ENCODE measurements at places on chromosomes 12 and 14.

DNA sequence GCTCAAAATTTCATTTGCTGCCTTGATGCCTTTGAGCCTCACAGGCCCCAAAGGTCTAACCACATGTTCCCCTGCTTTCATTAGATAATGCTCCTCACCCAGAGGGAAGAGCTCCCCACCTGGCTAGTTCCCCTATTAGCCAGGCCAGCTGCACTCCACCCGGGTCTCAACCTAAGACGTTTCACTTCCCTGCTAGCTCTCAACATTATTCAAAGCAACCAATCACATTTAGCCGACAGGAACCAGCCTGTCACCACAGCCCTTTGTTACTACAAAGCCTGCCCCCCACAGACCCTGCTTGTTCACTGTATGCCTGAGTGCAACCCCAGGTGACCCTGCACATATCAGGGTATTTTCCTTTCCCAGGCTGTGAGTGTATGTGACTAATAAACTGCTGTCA, 78.6 kb downstream of the SLC15A5 start:
- DNase-seq = peak; percentile 14

DNA sequence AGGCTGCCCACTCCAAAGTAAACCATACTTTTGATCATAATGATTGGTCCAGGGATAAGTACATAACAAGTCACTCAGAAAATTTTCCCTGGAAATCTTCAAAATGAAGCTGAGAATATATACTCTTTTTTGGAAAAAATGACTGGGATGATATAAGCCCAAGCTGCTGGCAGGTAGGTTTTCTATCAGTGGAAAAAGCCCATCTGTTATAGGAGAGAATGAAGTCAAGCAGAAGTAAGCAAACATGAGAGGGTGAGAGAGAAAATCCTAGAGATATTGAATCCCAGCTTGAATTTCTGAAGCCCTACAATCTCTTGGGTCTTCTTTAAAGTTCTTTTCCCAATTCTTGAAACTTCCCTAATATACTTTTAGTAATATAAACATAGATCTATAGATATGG, 37.3 kb upstream of the ZDHHC17 start:
- no peak for DNase-seq

GRCh38 chr12:55978393-55978792, 4.5 kb downstream of the RAB5B start:
- no peak for DNase-seq

DNA sequence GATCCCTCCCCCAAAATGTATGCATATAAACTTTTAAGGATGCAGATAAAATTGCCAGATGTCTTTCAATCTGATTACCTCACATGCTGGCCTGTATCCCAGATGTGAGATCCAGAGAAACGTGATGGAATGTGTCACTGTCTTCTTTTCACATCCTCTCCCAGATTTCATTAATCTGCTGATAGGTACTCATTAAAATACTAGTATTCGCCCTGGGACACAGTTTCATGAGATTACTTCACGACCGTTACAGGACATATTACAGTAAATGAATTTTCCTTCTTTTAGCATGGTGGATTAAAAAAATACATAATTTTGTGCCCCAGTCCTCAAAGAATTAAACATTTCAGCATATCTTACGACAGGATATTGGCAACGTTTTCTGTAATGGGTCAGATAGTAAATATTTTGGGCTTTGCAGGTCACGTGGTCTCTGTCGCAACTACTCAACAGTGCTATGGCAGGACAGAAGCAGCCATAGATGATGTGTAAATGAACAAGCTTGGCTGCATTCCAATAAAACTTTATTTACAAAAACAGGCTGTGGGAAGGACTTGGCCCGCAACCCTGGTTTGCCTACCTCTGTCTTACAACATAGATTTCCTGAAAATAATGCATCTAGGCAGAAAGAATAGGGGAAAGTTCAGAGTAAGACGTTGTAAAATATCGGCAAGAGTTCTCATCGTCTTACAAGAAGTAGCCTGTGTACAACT, 156.0 kb upstream of the DIO3 start:
- DNase-seq = no peak

GRCh38 chr12:114186241-114187002, 219.5 kb downstream of the TBX5 start:
- DNase-seq = peak; percentile 82

DNA sequence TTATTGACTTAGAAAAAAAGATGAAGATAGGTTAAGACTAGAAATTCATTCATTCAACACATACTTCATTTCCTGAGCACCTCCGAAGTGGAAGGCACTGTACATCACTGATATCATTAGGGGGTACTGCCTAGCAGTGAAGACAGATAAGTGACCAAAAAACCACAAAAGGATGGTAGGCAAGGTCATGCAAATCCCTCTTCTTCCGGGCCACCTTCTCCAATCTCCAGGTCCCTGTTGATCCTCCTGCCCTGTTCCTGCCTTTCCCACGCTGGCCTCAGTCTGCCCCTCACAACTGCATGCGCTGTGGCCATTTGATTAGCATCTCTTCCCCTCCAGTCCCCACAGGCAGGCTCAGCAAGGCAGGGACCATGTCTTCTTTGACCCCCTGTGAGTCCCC, 60.8 kb downstream of the SETD3 start:
- no peak for DNase-seq

GRCh38 chr12:8033153-8034044, 883 bp downstream of the FOXJ2 start:
- peak; percentile 21 for DNase-seq

GRCh38 chr12:106774808-106775524, 484 bp downstream of the RIC8B start:
- DNase-seq = no peak

DNA sequence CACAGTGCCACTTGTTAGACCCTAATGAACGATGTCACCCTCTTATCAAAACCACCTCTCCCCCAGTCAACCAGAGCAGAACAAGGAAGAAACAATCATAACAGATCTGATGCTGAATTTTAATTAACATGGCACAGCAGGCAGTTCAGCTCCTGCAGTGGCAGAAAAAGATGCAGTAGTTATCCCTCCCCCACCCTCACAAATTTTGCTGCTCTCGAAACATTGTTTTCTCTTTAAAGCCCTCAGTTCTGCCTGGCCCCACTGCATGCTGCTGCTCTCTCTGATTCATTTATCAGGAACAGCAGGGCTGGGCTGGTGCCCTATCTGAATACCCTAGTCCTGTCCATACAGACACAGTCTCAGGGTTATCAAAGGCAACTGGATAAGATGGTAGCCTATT, 12.2 kb downstream of the CCDC175 start:
- no peak for DNase-seq

DNA sequence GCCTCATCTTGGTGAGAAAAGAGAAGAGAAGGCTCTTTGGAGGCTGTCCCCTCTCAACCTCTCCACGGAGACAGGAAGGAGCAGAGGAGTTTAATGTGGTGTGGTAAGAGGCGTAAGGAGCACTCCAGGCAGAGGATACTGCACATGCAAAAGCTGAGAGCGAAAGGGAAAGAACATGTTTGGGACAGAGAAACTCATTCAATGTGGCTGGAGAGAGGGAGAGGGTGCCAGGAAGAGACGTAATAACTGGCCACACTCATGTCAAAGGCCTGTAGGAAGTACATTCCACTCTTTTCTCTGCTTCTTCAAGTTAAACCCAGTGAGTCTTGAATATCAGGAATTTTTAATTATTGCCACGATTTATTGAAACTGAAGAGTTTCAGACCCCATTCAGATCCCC, 12.0 kb downstream of the VDR start:
- DNase-seq = no peak

DNA sequence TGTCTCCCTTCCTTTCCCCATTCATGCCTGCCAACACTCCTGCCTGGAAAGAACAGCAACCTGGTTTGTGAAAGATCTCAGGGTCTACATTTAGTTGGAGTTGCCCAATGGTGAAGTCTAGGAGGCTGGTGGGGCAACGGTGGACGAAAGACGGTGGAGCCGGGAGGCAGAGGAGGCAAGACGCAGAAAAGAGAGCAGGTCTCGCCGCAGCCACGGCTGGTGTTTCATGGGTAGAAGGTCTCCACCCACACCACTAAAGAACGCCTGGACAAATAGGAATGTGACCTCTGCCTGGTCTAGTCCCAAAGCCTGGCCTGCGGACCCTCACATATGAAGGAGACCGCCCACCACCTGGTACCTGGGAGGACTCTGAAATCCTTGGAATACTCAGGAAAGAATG, 185.6 kb downstream of the ALG10 start:
- DNase-seq = no peak

DNA sequence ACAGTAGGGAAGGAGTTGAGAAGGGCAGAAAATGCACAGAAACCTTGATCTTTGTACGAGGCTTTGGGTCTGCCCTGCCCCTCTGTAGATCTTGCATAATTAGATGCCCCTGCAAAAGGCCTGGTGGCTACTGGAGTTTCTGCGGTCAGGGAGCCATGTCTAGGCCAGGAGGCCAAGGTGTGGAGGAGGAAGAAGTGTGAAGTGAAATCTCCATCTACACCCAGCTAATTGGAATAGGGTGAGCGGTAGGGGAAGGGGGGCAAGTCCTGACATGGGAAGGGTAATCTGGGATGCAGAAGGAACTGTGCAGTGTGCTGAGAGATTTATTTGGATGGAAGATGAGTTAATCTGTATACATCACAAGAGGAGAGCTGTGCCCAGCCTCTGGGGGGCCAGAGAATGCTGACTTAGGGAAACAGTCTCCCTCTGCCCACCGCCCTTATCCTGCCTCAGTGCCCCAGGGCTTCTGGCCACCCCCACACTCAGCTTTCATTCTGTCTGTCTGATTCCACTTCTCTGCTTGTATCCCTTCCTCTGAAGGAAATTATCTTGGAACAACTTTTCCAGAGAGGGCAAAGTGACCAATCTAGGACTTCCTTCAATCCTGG, 5.4 kb downstream of the CYP27B1 start:
- DNase-seq = no peak

- DNase-seq = no peak
Measured at GRCh38 chr14:51228890-51229289, 11.2 kb upstream of the TMX1 start.

DNA sequence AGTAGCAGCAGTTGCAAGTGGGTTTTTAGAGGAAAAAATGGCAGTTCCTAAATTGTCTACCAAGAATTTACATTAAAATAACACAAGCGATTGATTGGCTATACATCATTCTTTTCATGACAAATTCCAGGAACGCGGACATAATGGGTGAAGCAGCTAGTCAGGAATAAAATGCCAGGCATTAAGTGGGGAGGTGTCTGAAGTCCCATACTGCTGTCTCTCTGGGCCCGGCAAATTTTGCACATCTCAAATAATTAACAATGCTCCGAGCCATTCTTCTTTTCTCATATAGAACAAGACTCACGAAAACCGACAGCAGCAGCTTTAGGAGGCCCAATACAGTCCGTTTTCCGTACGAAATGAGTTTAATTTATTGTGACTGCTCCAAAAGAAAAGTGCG, 696 bp downstream of the RPL36AL start:
- no peak for DNase-seq

DNA sequence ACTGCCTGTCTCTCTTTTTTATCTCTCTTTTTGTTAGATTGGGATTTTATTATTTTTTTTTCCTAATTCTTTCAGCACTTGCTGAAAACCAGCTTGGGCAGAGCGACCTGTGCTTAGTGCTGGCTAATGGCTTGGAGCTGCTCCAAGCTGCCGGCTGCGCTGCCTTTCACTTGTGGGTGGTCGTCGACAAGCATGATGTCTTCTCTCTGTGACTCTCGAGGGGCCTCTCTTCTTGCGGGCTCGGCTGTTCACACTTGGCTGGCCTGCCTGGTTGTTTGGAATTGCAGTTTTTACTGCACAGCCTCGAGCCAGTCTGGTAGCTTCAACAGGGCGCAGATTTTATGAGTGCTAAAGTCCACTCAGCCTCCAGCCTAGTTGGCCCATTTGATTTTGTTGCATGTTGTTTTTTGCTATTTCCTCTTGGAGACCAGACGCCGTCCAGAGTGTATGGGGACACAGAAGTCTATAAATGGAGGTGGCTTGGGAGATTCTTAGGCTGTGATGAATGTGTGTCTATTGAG, 18.6 kb downstream of the TPCN1 start:
- peak; percentile 55 for DNase-seq

GRCh38 chr12:13596714-13597113, 384.7 kb downstream of the GRIN2B start:
- DNase-seq = no peak

DNA sequence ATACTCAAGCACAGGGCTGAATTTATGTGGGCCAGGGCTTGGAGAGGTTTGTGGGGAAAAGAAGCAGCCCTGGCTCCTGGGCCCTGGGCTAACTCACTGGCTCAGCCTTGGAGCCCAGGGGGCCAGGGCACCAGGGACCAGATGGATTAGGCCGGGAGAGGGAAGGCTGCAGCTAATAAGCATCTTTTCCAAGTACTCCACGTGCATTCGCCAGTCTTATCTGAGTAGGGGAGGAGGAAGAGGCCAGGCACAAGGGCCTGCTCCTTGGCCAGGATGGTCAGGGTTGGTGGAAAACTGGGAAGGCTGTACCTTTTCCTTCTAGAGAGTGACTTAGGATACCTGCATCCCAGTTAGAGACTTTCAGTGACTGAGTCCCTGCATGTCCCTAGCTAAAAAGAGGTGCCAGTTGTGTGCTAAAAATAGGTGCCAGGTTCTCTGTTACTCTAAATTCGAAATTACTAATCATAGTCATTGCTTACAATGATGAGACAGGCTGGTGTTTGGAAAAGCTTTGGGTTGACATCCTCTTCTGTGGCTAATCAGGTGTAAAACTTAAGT, 1.3 kb downstream of the GLRX5 start:
- DNase-seq = no peak

DNA sequence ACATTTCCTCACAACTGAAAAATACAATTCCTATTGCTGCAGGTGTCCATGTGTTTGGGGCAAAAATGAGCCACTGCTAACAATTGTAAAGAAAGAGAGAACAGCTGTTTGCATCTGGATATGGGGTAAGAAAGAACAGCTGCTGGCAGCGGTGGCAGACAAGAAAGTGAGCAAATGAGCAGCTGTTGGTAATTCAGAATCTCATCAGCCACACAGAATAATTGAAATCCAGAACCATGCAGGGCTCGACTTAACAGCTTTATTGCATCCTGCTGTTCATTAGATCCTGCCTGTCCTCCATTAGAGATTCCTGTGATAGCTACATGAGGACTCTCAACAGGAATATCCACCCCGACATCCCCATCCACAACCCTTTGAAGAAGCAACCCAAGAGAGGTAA, 62.5 kb upstream of the TSPAN8 start:
- DNase-seq = no peak

DNA sequence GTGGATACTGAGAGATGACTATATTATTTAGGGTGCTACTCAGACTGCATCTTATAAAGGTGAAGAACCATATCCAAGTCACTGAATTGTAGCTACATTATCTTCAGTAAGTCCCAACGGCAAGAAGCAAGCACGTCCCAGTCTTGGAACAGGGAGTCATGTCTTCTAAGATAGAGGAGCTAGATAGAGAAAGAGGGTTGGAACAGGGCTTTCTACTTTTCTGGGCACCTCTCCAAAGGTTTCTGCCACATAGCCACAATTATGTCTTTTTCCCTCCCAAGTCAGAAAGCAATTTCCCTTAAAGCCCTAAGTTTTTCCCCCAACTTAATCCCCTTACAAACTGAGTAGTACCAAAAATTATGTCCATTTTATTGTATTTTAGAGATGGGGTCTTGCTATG, 22.4 kb downstream of the MAPK1IP1L start:
- DNase-seq = no peak

DNA sequence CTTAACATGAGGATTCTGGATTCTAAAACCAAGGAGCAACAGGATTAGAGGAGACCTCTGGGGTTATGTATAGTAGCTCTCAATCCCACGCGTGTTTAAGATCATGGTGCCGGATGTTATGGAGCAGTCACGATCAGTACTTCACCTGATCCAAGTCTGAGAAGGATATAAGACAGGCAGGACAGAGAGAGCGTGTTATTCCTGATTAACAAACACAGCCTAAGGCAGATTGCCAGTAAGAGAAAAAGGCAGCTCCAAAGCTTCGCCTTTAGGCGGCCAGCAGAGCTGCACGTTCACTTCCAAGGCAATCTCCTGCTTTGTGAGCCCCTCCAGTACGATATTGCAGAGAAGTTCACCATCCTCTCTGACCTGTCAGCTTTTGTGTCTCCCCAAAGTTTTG, 5.5 kb downstream of the SETD3 start:
- no peak for DNase-seq

All from glutamatergic neuron (in vitro differentiated cells).